T-helper 17 cell (primary cell): ENCODE measurements at places on chromosomes 12 and 14. TPM values are rescaled to one million over a fixed set of nuclear protein-coding genes. Genes with fewer than 3 reads are reported as not detected.

DNA sequence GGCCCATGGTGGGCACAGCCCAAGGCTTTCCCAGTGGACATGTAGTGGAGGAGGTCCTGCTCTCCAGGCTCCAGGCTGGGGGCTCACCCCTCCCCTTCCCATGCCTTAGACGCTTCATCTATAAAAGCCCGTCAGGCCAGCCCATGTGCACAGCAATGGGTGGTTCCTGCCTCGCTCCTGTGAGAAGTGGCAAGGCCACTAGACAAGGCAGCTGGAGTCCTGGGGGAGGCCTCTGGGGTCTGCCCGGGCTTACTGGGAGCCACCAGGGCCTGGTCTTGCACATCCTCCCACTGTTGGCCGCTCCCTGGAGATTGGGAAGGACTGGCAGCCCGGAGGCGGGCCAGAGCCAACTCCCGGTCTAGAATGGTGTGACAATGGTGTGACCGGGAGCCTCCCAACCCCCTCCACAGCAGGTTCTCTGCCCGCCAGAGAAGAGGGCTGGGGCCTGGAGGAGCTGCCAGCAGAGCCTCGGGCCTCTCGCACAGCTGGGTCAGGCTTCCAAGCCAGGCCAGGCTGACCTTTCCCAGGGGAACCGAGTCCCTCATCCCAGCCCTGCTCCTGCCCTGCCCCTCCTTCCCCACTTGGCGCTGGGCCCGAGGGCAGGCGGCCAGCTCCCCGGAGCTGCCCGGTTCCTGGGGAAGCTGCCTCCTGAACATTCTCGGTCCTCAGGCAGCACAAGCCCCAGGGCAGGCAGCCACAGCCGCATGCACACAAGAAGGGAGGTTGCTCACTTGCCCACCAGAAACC, 97.9 kb downstream of the RFLNA start:
- H3K36me3 ChIP-seq: peaks cover 2% of the 10 kb centered on the region
- no peak overlapping the region for H3K4me3 ChIP-seq
- DNase-seq: no peak
- H3K27me3 ChIP-seq: no peaks in the 10 kb centered on the region
- peak overlapping the region; percentile 93 for H3K27ac ChIP-seq

Gene HELB
- 51.8 TPM for total RNA-seq

Gene STYK1
- not detected for total RNA-seq

Gene CCDC59
- 119 TPM for total RNA-seq

- peaks cover 2% of the 10 kb centered on the region for H3K4me1 ChIP-seq
- no peak for DNase-seq
- peaks cover 2% of the 10 kb centered on the region for H3K36me3 ChIP-seq
- no peak overlapping the region for H3K4me3 ChIP-seq
Observed at GRCh38 chr14:53002576-53002975, 51.7 kb upstream of the FERMT2 start.

- H3K36me3 ChIP-seq: no peaks in the 10 kb centered on the region
- H3K27me3 ChIP-seq: no peaks in the 10 kb centered on the region
- no peak overlapping the region for H3K4me3 ChIP-seq
- H3K27ac ChIP-seq: no peak overlapping the region
- H3K4me1 ChIP-seq: peaks cover 33% of the 10 kb centered on the region
- DNase-seq: no peak
Observed at GRCh38 chr14:61766151-61766550, 3.9 kb downstream of the SNAPC1 start.

Gene CCDC77
- total RNA-seq: 5.6 TPM

Gene NANOG
- not detected for total RNA-seq

- no peaks in the 10 kb centered on the region for H3K27me3 ChIP-seq
- H3K27ac ChIP-seq: no peak overlapping the region
- H3K4me3 ChIP-seq: no peak overlapping the region
Observed at GRCh38 chr14:68718023-68718990, 74.6 kb downstream of the ZFP36L1 start.

Gene SINHCAF
- total RNA-seq: 95.7 TPM

Gene GCH1
- total RNA-seq: 46.0 TPM

- H3K36me3 ChIP-seq: no peaks in the 10 kb centered on the region
- H3K27me3 ChIP-seq: no peaks in the 10 kb centered on the region
- peaks cover 2% of the 10 kb centered on the region for H3K4me1 ChIP-seq
Observed at GRCh38 chr12:31407562-31407961, 81.6 kb upstream of the SINHCAF start.
